ENCODE measurements at places on chromosomes 5 and 9. TPM values are rescaled to one million over a fixed set of nuclear protein-coding genes. Genes with fewer than 3 reads are reported as not detected.

- no peak overlapping the region for H3K4me3 ChIP-seq
- DNase-seq = no peak
- no peaks in the 10 kb centered on the region for H3K27me3 ChIP-seq
- H3K27ac ChIP-seq = no peak overlapping the region
- no peaks in the 10 kb centered on the region for H3K36me3 ChIP-seq
- no peaks in the 10 kb centered on the region for H3K4me1 ChIP-seq
Observed at GRCh38 chr5:145548097-145548496, 287.0 kb downstream of the PRELID2 start.

PTPRD gene
- not detected for total RNA-seq

GRCh38 chr9:87158765-87159164 is 211.5 kb upstream of the GAS1 start:
- H3K27ac ChIP-seq = no peak overlapping the region
- H3K36me3 ChIP-seq = no peaks in the 10 kb centered on the region
- H3K4me1 ChIP-seq = no peaks in the 10 kb centered on the region
- DNase-seq = no peak
- H3K4me3 ChIP-seq = no peak overlapping the region
- peaks cover 4% of the 10 kb centered on the region for H3K27me3 ChIP-seq

TMEM174 gene
- not detected for total RNA-seq

SLC4A9 gene
- total RNA-seq = 0.36 TPM

TRIM36 gene
- total RNA-seq = 0.18 TPM

GRCh38 chr9:131253891-131254491 is 22.3 kb downstream of the FAM78A start:
- H3K4me1 ChIP-seq = peaks cover 51% of the 10 kb centered on the region
- peak overlapping the region; percentile 90 for H3K27ac ChIP-seq
- peaks cover 5% of the 10 kb centered on the region for H3K36me3 ChIP-seq
- H3K27me3 ChIP-seq = no peaks in the 10 kb centered on the region
- DNase-seq = no peak

GPR150 gene
- 0.45 TPM for total RNA-seq

DNA sequence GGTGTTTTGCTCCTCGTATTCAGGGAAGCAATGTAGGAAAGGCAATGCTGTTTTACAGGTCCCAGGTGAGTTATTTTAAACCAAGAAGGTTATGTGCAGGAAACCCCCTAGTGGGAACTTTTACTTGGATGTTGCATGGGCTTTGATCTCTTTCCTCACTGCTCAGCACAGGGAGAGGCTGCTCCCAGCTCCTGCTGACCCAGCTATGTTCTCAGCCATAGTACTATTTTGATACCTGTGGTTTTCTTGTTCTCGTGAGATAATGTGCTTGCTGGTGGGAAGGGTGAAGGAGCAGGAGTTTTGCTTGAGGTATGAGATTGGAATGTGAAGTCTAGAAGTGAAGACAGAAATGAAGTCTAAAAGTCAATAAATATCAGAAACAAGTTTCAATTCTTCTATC is 265.6 kb upstream of the FBXL7 start:
- no peak for DNase-seq
- no peak overlapping the region for H3K27ac ChIP-seq
- no peak overlapping the region for H3K4me3 ChIP-seq
- no peaks in the 10 kb centered on the region for H3K36me3 ChIP-seq
- no peaks in the 10 kb centered on the region for H3K27me3 ChIP-seq
- no peaks in the 10 kb centered on the region for H3K4me1 ChIP-seq

DNA sequence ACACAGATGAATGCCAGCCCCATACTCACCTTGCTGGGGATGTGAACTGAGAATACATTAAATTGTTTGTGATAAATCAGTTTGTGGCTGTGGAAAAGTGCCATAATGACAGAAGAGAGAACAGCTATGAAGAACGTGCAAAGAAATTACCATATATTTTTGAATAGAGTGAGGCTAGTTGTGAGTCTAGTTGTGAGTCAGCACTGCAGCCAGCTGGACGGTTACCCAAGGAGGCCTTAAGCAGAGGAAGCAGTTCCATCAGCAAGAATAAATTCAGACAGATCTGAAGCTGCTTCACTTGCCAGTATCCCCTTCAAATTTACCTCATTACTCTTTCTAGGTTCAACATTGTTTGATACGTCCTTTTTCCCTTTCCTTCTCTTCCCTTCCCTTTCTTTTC is 446.0 kb downstream of the MTRR start:
- DNase-seq = no peak
- H3K27ac ChIP-seq = no peak overlapping the region
- H3K4me1 ChIP-seq = no peaks in the 10 kb centered on the region
- no peaks in the 10 kb centered on the region for H3K27me3 ChIP-seq
- H3K4me3 ChIP-seq = no peak overlapping the region
- no peaks in the 10 kb centered on the region for H3K36me3 ChIP-seq

DNA sequence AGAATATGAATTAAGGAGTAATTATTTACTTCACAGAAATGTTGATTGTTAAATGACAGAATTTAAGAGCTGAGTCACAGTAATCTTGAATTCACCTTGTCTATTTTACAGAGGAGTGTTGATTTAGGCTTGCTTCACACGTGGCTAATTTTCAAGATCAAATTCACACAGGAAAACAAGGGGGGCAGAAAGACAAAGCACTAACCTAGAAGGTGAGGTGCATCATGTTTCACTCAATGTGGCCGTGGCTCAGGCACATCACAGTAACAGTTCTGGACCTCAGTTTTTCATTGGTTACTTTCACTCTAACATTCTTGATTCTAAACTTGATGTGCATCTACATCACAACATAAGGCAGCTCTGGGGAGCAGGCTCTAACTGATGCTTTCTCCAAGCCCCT is 69.6 kb upstream of the GNAQ start:
- no peak overlapping the region for H3K27ac ChIP-seq
- peaks cover 31% of the 10 kb centered on the region for H3K4me1 ChIP-seq
- H3K36me3 ChIP-seq = peaks cover 2% of the 10 kb centered on the region
- DNase-seq = no peak
- H3K4me3 ChIP-seq = no peak overlapping the region

PIP5K1B gene
- total RNA-seq = 0.43 TPM
